ENCODE measurements at places on chromosomes 1 and 21.

GRCh38 chr1:219783605-219784235, 144.6 kb downstream of the SLC30A10 start:
- DNase-seq: no peak

GRCh38 chr1:200857804-200858203, 15.0 kb upstream of the GPR25 start:
- DNase-seq: no peak

DNA sequence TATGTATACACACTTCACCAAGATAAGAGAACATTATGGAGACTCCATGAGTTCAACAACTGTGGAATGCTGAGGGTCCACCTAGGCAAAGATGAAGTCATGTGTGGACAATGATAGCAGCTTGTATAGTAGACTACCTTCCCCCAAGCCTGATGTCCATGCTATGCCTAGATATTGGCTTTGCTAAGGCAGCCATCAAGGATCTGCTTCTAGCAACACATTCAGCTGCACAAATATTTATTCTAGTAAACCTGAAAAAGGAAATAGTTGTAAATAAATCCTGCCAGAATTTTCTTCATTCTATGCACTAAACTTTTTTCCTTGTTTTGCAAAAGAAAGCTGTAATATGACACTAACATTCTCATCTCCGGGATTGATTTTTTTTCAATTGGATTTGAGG, 7.0 kb upstream of the LPAR3 start:
- DNase-seq: no peak

DNA sequence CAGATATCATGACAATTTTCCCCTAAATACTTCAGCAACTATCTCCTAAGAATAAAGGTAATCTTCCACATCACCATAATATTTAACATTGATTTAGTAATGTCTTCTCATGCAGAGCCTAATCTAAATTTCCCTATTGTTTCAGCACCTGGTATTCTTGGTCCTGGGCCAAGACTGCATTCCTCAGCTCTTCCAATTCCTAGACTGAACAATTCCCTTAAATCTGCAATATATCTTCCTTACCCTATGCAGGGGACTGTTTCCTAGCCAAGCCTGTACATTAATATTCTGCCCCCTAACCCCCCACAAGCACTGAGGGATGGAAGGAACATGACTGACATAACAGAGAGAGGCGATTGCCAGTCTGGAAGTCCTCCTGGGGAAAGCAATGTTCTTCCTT, 28.7 kb upstream of the DISP1 start:
- DNase-seq: no peak

- no peak for DNase-seq
These were observed 42.4 kb downstream of the FBXO2 start for GRCh38 chr1:11611638-11612327.

DNA sequence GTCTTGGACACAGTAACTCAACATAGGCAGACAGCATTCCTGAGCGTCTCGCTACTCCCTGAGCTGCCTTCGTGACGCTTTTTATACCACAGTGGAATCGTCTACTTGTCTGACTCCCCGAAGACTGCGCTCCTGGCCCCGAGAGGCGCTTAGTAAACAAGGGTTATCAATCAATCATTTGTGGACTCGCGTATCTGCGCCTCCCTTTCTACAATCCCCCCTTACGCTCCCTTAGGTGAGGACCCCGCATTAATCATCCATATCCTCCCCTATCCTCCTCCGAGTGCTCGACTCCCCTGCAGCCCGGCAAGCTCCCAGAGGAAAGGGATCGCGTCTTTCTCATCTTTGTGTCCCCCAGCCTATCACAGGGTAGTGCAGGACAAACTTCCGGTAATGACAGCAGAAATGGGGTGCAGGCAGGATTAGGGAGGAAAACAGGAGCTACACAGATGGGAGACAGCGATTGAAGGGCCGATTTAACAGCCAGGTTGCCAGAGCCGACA, 522 bp downstream of the TMEM59 start:
- DNase-seq: peak; percentile 57

DNA sequence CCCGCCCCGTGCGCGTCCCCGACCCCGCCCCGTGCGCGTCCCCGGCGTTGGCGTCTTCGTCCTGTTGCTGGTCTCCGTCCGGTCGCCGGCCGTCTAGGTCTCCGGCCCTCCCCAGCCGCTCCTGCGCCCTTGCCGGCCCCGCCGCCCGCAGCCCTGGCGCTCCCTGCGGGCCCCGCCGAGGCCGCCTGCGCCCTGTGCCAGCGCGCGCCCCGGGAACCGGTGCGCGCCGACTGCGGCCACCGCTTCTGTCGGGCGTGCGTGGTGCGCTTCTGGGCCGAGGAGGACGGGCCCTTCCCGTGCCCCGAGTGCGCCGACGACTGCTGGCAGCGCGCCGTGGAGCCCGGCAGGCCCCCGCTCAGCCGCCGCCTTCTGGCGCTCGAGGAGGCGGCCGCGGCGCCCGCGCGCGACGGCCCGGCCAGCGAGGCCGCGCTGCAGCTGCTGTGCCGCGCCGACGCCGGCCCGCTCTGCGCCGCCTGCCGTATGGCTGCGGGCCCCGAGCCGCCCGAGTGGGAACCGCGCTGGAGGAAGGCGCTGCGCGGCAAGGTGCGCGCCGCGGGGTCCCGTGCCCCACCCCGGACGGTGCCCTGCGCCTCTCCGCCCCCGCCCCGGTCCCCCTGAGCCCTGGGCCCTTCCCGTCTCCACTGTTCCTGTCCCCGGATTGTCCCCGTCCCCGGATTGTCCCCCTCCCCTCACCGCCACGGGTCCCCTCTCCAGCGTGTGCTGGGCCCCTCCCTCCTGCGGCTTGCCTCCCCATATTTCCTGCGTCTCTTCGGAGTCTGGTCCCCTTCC, at the start of gene RNF187:
TSS of gene RNF187 (plus strand) at position 47 of the 789 bp plus-strand sequence.
- peak; percentile 43 for DNase-seq

- DNase-seq: peak; percentile 92
These were observed 10.1 kb downstream of the CFAP45 start for GRCh38 chr1:159889821-159890252.

GRCh38 chr1:22258698-22259097, 115.8 kb upstream of the WNT4 start:
- no peak for DNase-seq

DNA sequence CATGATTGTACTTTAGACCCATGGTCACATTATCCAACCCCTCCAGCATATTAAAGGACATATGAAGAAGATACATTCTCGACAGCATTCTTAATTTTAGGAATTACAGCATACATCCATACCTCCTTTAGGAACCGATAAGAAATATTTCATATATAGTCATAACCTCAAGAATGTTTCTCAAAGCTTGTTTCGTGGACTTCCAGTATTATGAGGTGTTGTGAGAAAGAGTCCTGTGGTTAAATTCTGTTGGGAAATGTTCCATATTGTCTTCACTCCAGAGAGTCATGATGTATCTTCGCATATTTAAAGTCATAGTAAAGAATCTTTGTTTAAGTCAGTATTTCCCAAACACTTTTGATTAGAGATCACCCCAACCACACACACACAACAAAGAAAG, 321.0 kb upstream of the SNX7 start:
- peak; percentile 93 for DNase-seq

DNA sequence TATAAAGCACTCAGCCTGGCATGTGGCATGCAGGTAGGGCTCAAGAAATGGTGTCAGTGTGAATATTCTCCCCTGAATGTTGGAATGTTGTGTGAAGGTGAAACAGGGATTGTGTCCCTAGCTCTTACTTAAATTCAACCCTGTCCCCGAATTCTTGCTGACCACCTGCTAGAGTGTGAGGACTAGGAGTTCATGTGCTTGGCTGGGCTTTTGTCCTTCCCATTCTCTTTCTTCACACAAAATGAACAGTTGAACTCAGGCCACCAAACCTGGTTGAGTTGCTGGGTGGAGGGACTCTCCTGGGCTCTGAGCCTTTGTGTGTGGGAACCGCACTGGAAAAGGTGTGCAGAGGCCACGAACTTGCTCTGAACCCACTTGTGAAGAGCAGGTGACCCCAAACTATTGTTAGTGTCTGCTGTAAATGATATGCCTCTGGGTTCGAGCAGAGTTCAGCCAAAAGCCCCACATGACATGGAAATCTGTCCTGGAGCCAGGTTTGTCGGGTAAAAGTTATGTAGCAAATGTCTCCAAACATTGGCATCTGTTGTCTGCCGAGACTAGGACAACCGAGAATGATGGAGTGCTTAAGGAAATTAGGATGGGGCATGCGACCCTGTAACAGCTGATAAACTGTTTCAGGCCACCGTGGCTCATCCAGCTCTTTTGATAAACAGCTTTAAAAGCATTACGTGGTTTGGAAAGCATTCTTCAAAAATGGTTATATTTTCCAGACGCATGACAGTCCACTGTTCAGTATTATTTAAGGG, 144.2 kb downstream of the DHRS3 start:
- DNase-seq: no peak

GRCh38 chr1:181126289-181126688, 37.8 kb downstream of the IER5 start:
- no peak for DNase-seq

DNA sequence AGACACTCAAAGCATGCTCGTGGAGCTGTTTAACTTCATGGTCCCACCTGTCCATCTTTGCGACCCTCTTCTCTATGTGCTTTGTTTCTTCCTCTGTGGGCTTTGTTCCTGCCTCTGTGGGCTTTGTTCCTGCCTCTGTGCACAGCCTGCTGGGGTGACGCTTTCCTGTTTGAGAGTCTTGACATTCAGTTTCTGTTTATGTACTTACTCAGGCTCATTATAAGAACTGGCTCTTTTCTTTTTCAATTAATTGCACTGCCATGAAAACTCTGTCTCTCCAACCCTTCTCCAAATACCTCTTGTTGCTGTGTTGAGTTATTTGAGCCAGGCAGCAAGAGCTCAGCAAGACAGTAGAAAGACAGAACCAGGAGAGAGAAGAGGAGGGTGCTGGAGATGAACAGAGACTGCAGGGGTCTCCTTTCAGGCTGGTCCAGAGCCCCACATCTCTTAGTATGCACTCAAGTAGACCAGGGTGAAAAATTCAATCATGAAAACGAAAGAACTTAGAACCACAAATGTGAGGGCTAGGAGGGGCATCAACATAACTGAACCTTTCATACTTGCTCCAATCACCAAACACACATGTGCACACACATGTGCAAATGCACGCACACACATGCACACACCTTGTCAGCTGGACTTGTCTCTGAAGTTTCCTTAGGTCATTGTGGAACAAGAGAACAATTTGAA, 88.3 kb upstream of the SGIP1 start:
- DNase-seq: no peak

GRCh38 chr1:88462488-88463261, 221.4 kb upstream of the PKN2 start:
- DNase-seq: peak; percentile 41

DNA sequence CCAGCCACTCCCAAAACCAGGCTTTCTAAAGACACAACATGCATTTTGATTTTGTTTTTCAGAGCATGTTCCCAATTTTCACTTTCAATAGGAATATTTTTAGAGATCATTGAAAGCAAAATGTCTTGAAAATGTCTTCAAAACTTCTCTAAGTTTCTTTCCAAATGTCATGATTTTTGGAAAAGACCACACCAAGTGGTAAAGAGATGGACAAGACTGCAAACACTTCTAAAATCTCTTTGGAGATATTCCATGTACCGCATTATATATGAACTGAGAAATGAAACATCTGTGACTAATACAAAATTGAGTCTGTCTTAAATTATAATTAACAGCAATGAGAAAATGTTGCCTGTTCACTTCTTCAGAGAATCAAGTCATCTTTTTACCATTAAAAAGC, 418.0 kb upstream of the PKN2 start:
- DNase-seq: peak; percentile 14

- no peak for DNase-seq
These were observed 3.7 kb upstream of the PHACTR4 start for GRCh38 chr1:28365864-28366263.

DNA sequence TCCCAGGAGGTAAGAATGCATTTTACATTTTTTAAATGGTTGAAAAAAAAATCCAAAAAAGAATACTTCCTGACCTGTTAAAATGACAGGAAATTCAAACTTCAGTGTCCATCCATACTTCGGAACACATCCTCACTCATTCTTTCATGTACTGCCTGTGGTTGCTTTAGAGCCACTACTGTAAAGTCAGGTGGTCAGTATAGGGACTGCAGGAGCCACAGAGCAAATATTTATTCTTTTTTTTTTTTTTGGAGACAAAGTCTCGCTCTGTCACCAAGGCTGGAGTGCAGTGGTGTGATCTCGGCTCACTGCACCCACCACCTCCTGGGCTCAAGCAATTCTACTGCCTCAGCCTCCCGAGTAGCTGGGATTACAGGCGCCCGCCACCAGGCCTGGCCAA, 124.7 kb downstream of the CLIC6 start:
- DNase-seq: no peak

DNA sequence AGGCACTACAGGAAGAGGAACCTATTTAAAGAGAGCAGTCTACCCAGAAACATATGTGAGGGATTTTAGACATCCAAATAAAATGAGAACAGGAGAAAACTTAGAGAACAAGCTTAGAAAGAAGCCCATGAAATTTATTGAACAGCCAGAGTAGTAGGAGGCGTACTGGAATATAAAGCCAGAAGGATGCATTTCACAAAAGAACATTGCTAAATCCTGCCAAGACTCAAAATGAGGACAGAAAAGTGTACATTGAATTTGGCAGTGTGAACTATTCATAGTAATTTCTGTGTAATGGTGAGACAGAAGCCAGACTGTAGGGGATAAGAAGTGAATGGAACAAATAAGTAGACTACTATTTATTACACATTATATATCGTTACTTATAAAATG, 22.5 kb downstream of the CEPT1 start:
- no peak for DNase-seq

GRCh38 chr1:156464335-156464734, 36.2 kb downstream of the MEF2D start:
- DNase-seq: peak; percentile 48

DNA sequence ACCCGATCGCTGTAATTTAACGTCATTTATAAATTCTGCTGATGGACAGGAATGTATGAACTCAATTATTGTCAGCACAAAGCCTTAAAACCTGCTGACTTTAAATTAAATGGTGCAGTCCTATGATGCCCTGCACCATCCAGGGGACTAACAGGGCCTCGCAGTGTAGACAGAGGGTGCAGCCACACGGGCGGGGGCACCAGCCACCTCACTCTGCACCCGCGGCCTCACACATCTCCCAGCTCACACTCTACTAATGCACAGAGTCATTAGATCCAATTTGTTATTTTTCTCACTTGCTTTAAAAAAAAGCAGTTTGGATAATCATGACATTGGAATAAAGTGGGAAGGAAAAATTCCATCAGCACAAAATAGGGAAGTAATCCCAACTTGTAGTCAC, 49.7 kb downstream of the PROX1 start:
- no peak for DNase-seq

DNA sequence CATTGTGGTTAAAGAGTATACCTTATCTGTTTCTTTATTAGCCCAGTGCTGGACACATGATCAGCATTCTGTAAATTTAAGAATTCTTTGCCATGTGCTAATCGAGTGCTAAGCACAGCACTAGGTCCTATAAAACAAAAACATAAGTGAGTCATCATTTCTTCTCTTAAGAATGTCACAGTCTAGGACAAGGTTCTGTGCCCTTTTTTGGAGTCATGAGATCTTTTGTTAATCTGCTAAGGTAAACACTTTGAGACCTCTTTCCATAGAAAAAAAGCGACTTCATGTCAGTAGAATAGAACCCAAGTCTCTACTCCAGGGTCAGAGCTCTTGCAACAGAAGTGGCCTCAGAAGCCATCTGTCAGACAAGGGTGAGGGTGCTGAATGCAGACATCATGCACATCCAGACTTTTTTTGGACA, 70.0 kb upstream of the NFIA start:
- DNase-seq: no peak
